ENCODE measurements at places on chromosomes 7 and 10.

- DNase-seq: no peak
These were observed 29.2 kb downstream of the ELMO1 start for GRCh38 chr7:37419496-37419895.

GRCh38 chr7:26694713-26695112 is 169.7 kb downstream of the SKAP2 start:
- DNase-seq: no peak

DNA sequence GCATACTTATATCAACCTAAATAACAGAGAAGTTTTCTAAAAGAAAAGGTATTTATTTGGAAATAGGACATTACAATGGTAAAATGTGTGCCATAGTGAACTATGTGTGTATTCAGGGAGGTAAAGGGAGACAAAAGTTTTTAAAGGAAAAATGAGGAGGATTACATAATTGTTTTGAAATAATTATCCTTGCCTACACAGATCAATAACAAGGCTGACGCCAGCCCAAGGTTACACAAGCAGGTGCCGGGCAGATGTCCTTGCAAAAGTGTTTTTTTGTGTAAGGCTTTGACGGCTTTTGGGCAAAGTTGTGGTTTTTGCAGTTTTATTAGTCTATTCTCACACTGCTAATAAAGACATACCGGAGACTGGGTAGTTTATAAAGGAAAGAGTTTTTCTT is 22.7 kb upstream of the SLC35B4 start:
- DNase-seq: no peak

GRCh38 chr7:77422500-77422899 is 6.4 kb upstream of the GSAP start:
- DNase-seq: no peak

- DNase-seq: no peak
These were observed 10.9 kb upstream of the NKX6-2 start for GRCh38 chr10:132796846-132797245.

- DNase-seq: no peak
These were observed 159.6 kb upstream of the IGFBP3 start for GRCh38 chr7:46080595-46081159.

- DNase-seq: no peak
These were observed 7.1 kb downstream of the CCSER2 start for GRCh38 chr10:84335516-84335915.

GRCh38 chr10:133318494-133319127 is 9.9 kb downstream of the ZNF511 start:
- DNase-seq: peak; percentile 69

DNA sequence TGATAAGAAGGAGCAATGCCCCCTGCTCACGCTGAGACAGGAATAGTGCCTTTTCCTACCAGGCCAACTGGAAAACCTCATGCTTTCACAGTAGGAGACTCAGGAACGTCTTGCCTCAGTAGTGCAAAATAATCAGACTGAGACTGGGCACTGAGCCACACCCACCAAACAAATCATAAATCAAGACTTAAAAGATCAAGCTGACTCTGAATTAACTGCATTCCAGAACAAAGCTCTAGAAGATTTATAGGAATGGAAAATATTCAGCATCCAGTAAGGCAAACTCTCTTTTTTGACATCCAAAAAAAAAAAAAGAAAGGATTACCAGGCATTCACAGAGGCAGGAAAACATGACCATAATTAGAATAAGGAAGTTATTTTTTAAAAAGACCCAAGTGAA is 30.5 kb upstream of the SLC18A3 start:
- no peak for DNase-seq

Data from activated B cell treated with CpG ODN at 0.5 μM for 24 hours (primary cell).